GM04503 (cell line): ENCODE measurements at places on chromosomes 1 and 21.

DNA sequence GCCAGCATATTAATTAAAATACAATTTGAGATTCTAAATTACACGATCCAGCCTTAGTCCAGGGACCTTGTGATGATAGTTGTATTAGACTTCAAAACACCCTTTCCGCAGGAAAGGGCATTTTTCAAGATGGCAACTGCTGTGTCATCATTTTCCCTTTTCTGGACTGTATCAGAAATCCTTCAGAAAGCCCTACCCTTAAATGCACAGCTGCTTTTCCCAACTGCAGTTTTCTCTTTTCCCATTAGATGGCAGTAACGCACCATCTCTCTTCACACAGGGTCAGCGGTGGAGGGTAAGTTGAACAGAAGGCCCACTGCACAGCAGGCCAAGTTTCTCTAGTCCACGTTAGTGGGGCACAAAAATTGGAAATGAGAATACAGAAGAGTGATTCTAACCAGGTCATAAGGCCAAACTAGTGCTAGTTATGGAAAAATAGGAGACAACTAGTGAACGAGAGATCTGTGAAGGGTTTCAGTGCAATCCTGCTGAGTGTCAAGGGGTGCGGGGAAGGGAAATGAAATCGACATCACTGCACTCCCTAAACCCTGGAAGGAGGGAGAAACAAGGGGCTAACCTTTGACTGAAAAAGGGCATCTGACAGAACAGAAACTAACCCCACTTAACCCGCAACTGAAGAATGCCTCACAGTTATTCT lies 22.1 kb upstream of the TDRD10 start:
- peak; percentile 51 for DNase-seq

- DNase-seq: no peak
These were observed 27.5 kb downstream of the SERTAD4 start for GRCh38 chr1:210260096-210260495.

- DNase-seq: peak; percentile 76
These were observed 58.4 kb upstream of the EPS8L3 start for GRCh38 chr1:109821831-109822745.

DNA sequence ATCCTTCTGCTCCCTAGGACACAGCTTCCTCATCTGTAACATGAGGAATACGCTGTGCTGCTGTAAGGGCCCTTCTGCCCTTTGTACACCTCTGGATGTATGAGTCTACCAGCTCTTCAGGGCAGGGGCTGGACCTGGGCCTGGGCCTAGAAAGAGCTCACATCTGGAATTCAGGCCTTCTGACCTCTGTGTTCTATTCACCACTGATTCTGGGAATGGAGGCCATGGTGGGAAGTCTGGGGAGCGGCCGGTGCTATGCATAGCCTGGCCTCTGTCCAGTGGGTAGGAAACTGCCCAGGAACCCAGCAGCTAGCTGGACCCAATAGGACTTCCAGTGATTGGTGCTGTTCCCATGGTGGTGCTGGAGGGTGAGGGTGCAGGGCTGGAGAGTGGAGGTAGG lies 11.0 kb upstream of the GPR61 start:
- no peak for DNase-seq

- no peak for DNase-seq
These were observed 17.7 kb upstream of the OBSCN start for GRCh38 chr1:228190182-228190581.

GRCh38 chr1:119782631-119783325 lies 14.1 kb upstream of the HMGCS2 start:
- no peak for DNase-seq

- no peak for DNase-seq
These were observed 191.2 kb downstream of the DISC1 start for GRCh38 chr1:231817801-231818200.

GRCh38 chr1:209158851-209159250 lies 424.7 kb upstream of the CAMK1G start:
- DNase-seq: no peak

DNA sequence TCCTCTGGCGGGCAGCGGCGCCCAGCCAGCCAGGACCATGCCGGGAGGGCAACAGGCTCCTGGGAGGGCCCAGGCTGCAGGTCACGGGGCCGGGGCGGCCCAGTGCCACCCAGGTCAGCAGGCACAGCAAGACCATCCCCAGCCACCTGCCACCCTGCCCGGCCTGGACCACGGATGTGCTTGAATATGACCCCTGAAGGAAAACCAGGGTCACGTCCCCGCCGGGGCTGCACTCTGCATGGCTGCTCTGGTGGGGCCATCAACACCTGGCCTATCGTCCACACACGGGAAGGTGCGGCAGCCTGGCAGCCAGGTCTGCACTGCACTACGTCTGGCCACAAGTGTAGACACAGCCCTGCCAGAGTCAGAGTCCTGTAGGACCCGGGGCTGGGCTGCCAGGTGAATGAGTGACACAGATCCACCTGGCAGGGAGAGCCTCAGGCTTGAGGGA lies 6.9 kb downstream of the WNT9A start:
- DNase-seq: no peak

DNA sequence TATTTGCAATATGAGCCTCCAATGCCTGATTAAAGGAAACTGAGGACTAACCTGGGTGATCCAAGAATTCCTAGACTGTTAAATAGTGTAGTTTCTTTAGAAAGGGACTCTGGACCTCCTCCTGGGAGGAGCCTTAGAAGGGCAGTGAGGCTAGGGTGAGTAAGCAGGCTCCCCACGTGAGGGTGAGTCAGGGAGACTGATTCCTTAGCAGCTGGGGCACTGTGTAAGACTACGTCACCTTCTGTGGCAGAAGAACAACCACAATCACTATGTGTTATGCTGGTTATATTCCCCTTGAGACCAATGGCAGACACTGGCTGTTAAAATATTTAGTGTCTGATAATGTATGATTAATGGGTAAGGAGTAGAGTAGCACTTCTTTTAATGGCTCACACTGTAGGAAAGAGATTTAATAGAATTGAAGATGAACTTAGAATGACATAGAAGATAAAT lies 53.3 kb upstream of the SYT14 start:
- DNase-seq: peak; percentile 96

DNA sequence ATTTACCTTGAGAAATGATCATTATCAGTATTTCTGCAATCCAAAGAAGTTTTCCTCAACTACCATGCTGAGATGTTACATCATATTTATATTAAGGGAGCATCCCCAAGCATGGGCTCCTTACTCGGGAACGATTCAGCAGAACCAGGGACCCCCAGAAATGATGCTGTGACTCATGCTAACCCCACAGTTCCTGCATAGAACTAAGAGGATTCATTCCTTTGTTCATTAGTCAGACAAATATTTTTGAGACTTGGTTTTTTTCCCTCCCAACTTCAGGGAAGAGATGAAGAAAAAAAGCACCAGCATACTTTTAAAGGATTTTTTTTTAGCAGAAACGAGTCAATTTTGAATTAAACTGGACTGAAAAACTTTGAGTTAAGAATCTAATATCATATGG lies 49.2 kb upstream of the COL24A1 start:
- no peak for DNase-seq

DNA sequence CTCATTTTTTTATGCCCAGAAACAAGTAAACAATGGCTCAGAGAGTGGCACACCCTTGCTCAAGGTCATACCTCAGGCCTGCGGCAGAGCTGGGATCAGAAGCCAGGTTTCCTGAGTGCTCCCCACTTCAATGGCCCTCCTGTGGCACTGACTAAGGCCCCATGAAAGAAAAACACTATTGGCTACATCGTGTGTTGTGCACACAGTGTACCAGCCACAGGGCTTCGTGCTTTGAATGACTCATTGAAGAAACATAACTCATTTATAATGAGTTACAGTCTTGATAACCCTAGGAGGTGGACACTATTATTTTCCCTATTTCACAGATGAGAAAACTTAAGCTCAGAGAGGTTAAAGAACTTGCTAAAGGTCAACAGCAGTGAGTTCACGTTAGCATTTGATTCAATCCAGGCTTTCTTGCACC lies 91.2 kb downstream of the TRABD2B start:
- no peak for DNase-seq

DNA sequence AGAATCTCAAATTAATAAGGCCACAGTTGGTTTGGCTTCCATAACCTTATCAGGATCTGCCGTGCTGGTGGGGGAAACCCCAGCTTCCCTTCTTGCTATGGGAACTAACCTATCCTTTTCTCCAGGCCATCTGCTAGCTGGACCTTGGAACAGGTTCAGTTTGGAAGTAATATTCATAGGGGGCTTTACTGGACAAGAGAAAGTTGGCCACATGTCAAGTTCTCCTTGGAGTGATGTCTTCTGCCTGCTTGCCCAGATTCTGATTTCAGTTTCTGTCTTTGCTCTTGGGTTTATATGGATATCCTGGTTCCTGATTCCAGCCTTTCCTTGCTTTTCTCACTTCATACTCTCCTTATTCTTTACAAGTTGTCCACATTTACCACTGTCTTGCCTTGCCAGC lies 279.6 kb downstream of the ASTN1 start:
- DNase-seq: no peak

GRCh38 chr1:75745276-75745675 lies 20.8 kb downstream of the ACADM start:
- DNase-seq: no peak

DNA sequence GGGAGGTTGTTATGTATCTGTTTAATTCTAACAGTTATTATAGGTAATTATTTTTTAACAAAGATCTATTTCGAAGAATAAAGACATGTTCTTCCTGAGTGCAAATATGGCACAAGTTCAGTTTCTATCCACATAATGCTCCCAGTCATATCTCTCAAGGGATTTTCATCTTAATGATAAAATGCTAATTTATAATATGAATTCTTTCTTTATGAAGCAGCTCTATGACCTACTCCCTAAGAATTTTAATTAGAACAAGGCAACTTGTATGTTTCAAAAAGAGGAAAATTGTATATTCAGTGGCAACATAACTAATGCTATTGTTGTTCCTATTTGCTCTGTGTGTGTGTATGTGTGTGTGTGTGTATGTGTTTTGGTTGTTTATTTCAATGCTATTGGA lies 1222.1 kb upstream of the NCAM2 start:
- DNase-seq: no peak

DNA sequence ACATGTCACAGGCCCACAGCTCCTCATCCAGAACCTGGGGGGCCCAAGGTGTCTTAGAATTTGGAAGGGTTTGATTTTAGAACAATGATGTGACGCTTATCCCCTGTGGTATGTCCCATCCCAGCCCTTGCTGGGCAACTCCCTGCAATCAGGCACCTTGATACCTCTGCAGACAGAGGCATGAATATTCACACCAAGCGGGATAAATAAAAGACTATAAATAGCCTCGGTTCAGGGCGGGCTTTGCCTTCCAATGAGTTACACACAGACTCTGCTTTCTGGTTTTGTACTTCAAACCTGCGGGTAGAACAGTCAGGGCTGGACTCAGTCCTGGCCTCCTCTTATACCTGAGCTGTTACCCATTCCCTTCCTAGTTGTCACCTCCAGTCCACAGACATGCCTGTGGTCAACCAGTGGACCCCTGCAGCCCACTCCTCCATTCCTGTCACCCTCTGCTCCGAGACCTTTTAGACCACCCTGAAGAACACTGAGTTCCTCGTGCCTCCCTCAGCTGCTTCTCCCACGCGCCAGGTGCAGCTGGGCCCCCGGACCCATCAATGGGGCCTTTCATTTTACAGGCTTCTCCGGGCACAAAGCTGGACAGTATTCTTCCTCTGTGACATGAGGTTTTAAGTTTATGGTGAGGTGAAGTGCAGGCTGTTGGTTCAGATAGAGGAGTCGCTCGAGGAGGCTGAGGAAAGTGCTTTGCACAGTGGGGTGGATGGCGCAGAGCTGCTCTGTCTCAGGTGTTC lies 120.1 kb upstream of the TNR start:
- no peak for DNase-seq

- DNase-seq: no peak
These were observed 151.7 kb upstream of the ZNF648 start for GRCh38 chr1:182213163-182213562.

DNA sequence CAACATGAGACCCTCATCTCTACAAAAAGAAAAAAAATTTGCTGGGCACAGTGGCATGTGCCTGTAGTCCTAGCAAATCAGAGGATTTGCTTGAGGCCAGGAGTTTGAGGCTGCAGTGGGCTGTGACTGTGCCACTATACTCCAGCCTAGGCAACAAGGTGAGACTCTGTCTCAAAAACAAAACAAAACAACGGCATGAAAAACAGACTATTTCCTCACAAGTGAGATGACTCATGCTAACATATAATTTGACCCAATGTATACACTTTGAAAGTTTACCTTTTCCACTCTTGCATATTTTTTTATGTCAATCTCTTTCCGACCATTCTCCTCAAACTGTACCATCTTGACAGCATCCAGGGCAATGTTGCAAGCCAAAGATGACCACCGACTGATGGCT lies 17.5 kb downstream of the CCT3 start:
- no peak for DNase-seq

- no peak for DNase-seq
These were observed 81.5 kb downstream of the ADARB1 start for GRCh38 chr21:45155910-45156309.

GRCh38 chr1:228062812-228063211 lies 19.7 kb upstream of the ARF1 start:
- DNase-seq: no peak

- no peak for DNase-seq
These were observed 144.6 kb downstream of the GALNT2 start for GRCh38 chr1:230211436-230212145.

DNA sequence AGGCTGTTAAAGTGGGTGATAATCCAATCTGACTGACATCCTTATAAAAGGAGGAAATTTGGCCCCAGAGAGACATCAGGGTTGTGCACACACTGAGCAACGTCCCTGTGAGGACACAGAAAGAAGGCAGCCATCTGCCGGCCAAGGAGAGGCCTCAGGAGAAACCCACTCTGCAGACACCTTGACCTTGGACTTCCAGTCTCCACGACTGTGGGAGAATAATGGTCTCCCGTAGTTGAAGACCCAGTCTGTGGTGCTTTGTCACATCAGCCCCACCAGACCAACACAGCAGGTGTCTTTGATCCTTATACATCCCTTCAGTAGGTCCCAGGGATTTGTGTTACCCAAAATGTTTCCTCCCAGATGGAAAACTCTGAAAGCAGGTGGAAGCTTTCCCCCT lies 4.2 kb upstream of the DNAJC28 start:
- DNase-seq: no peak

GRCh38 chr21:20404915-20405314 lies 593.3 kb upstream of the NCAM2 start:
- DNase-seq: no peak
